ENCODE measurements at places on chromosomes 13 and 19.
A peak's percentile ranks its signal among the peaks of the same experiment; 100 is the strongest.

- DNase-seq: no peak
These were observed 19.8 kb downstream of the UGGT2 start for GRCh38 chr13:96033220-96034015.

- no peak for DNase-seq
These were observed 44.1 kb downstream of the KCTD15 start for GRCh38 chr19:33840783-33841182.

- DNase-seq: no peak
These were observed 519.6 kb downstream of the KLF5 start for GRCh38 chr13:73578251-73578875.

DNA sequence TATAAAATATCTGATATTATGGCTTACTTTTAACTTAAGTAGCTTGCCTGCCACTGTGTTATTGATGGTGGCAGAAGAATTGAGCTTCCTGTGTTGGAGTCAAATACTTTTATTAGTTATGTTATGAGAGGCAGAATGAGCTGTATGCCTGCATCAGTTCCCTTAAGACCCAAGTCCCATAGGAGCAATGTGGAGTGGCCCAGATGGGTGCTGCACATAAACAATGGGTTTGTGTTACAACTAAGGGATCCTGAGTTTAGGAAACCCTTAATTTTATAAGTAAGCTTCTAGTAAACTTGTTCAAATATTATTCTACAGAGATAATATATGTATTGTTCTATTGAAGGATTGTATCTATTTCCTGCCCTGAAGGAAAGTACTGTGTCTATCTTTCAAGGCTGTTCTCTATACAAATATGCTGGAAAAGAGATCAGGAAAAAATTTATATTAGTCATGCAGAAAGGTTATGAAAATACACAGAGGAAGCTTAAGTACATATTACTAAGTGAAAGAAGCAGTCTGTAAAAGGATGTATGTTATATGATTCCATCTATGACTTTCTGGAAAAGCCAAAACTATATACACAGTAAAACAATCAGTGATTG lies 2018.0 kb upstream of the PCDH20 start:
- DNase-seq: no peak

- DNase-seq: no peak
These were observed 11.0 kb downstream of the CRX start for GRCh38 chr19:47832723-47833122.

GRCh38 chr19:9937001-9937411 lies 691 bp upstream of the OLFM2 start:
- no peak for DNase-seq

GRCh38 chr19:49912965-49913685 lies 15.9 kb upstream of the ATF5 start:
- DNase-seq: no peak

GRCh38 chr13:113839536-113840204 lies 24.2 kb downstream of the GAS6 start:
- DNase-seq: no peak

DNA sequence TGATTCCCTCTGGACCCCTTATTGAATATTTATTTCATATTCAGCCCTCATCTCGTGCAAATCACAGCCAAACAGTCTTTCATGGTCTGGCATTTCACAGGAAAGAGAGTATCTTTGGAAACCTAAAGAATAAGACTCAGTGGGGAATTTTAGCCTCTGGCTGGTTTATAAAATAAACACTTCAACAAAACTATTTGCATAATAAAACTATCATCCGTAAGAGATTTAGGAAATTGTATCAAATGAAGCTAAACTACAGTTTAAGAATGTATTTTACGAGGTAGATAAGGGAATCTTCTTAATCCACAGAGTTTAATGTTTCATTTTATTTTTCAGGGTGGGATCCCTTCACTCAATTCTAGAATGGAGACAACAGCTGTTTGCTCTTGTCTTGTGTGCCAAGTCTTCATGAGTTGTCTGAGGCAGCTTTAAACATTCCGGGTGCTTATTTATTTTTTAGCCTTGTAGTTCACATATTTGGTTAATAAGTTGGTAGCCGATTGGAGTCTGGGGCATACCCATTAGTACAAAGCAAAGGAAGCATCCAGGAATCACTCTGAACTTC lies 634.4 kb upstream of the KLF12 start:
- DNase-seq: no peak

GRCh38 chr19:5627395-5627904 lies 4.6 kb downstream of the SAFB start:
- peak; percentile 95 for DNase-seq

DNA sequence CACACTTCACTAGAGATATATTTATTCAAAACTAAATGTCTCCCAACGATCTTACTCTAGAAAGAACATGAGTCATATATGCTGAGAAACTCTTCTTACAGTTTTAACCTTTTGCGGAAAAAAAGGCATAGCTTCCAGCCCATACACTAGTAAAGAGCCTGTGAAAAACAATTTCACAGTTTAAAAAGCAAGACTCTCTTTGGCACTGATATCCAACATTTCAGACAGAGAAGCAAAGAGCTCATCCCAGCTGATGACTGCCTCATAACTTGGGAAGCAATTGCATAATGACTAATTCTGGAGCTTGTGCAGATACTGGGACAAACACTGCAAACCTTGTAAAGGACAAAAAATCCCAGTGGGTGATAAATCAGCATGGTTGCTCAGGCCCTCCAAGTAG lies 88.0 kb downstream of the ENOX1 start:
- peak; percentile 20 for DNase-seq

- DNase-seq: no peak
These were observed 44.2 kb downstream of the SERTM1 start for GRCh38 chr13:36717966-36718545.

- DNase-seq: peak; percentile 70
These were observed 546.6 kb downstream of the DACH1 start for GRCh38 chr13:71320452-71320851.

GRCh38 chr13:110010404-110011138 lies 224.2 kb upstream of the IRS2 start:
- DNase-seq: no peak

- DNase-seq: no peak
These were observed 20.5 kb upstream of the VSTM2B start for GRCh38 chr19:29505097-29505824.

- DNase-seq: peak; percentile 5
These were observed 36.2 kb upstream of the GARRE1 start for GRCh38 chr19:34217952-34218817.

DNA sequence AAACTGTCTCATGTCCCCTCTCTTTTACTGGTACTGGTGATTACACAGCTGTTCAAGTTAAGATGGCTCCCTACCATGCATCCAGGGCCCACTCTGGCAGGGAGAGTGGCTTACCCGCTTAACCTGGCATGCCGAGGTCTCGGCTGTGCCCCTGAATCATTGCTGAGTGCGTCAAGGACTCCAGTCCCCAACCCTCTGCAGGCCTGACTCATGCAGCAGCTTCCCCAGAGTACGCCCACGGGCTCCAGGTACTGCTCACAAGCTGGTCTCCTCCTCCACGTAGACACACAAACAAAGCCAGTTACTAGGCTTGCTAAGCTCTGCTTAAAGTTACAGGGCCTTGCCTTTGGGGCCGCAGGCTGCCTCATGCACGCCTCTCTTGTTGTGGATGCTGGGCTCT lies 447.4 kb downstream of the COG6 start:
- no peak for DNase-seq

GRCh38 chr19:5515737-5516136 lies 52.0 kb downstream of the TINCR start:
- no peak for DNase-seq

- no peak for DNase-seq
These were observed at the start of gene SOHLH2 for GRCh38 chr13:36214163-36214921. SOHLH2 (minus strand) TSS chr13:36214556; CDS start chr13:36214526, 30 bp downstream.

GRCh38 chr19:54492568-54492967 lies 10.1 kb upstream of the LAIR2 start:
- no peak for DNase-seq

DNA sequence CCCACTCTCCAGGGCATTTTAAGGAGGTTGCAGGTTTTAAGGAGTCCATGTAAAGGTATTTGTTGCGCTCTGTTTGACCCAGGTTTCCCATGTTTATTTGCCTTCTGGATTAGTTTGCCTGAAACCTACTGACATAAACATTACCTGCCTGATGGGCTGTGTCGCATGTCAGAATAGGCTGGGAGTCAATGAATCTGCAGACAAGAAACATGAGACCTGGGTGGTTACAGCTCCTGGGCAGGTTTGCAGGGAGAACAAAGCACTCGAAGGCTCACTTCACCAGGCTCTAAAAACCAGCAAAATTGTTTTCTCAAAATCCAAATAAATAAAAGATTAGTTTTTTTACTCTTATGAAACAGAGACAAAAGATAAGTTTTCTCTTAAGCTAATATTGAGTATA lies 114.4 kb upstream of the SERTM1 start:
- no peak for DNase-seq

- no peak for DNase-seq
These were observed 66.0 kb downstream of the TEX26 start for GRCh38 chr13:30998136-30999088.

DNA sequence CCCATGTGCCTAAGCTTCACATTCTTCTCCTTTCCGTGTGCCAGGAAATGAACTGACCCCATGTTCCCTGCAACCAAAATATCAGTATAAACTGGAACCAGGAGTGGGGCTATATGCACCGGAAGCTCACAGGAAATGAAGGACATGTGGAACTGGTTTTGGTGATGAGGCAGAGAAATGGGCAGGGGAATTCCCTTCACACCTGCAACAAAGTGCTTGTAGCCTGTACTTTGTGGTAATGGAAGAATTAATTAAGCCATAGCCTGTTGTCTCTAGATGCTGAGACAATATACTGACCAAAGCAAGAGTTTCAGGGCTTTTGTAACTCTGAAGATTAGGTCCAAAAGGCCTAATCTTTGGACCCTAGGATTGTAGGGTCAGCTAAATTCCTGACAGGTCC lies 15.5 kb upstream of the UGGT2 start:
- no peak for DNase-seq

All from suppressor macrophage treated with lipopolysaccharide for 1 hour (primary cell).